EH (cell line): ENCODE measurements at places on chromosomes 4 and X.

- peak; percentile 43 for DNase-seq
These were observed 47.5 kb downstream of the MAGEA1 start for GRCh38 chrX:153226344-153227185.

GRCh38 chrX:50100188-50100587 is 100.6 kb downstream of the AKAP4 start:
- DNase-seq = peak; percentile 7

- DNase-seq = no peak
These were observed 178.5 kb downstream of the CBR4 start for GRCh38 chr4:168831585-168831918.

GRCh38 chr4:35684755-35685154 is 559.6 kb downstream of the ARAP2 start:
- DNase-seq = no peak

DNA sequence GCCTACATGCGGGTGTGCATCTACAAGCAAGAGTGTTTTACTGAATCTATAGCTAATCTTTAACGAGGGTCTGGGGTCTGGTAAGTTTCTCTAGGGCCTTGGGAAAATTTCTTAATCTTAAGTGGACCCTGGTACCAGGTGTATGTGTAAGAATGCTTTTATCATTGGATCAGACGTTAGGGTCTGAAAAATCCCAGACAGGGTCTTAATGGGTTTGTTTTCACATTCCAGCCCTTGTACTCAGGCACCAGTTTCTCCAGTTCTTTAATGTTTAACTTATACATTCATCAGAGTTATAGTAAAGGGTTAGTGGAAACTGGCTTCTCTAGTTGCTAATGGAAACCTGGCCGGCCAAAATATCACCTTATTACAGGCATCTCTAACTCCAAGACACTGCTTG is 11.6 kb downstream of the MAGEB16 start:
- no peak for DNase-seq

DNA sequence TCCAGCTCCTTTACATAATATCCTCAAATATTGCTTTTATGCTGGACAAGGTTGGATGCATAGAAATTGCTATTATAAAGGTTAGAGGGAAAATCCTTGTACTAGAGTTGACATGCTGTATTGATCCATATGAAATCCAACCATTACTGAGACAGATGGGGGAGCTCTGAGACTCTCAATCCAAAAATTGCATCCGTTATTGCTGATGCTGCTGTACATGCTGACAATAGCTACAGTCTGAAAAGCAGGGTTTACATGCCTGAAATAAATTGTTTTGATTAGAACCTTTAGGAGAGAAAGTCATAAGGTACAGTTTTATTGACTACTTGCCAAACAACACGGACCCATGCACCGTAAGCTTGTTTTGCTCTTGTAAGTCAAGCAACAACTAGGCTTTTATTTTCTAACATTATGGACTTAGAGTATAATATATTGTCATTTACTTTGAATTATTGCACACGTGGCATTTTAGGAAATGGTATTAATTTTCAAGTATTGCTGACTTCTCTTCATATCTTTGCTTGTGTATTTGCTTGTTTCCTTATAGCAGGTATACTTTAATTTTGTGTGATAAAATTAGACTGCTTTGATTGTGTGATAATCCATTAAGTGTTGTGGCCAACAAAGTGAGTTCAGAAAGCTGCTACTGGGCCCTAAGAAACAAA is 1365.2 kb downstream of the STIM2 start:
- peak; percentile 36 for DNase-seq

DNA sequence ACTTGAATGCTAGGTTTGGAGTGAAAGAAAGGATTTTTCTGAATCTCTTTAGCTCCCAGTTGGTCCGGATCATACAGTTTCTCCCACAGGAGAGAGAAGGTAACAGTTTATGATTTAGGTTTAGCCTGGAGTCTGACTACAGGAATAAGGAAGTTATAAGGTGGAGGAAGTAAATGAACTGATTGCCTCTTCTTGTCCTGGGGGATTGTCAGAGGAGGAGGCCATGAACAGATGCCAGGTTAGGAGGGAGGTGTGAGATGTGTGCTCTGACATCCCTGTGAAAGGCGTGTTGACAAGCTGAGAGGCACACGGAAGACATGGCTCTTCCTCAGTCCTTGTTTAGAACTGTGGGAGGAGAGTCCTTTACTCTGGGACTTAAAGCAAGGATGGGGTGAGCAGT is 64.4 kb downstream of the CHRNA9 start:
- no peak for DNase-seq

DNA sequence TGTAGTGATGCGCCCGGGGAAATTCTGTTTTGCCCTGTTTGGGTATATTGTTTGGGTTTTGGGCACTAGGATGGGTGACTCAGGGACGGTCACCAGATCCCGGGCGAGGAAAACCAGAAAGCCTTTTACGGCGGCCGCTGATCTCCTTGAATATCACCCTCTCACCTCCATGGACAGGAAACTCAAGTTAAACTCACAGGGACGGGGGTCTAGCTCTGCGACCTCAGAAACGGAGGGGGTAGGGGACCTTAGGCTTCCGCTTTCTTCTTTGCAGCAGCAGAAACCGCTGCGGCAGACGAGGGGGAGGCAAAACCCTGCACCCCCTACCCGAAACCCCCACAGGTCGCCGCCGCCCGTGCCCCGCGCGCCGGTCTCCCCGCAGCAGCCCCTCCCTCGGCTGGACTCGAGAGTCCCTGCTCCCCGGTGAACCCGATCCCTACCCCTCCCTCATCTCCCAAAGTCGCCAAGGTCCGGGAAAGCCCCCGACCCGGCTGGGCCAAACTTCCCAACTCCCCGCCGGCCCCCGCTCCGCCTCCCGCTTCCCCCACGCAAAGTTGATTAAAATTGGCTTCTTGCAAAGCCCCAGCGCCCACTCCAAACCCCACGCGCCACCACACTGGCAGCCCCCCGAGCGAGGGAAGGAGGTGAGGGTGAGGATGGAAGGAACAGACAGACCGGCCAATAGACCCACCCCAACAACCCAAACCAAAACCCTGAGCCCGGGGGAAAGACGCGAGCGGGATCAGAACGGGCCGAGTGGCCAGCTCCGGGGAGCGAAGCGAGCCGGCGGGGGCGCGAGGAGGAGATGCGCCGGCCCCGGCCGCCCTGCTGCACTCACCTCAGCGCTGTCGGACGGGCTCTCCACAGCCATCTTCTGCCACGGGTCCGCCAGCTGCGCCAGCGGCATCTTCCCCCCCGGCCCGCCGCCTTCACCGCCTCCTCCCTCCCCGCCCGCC is 705 bp downstream of the RPS6KA3 start:
- DNase-seq = peak; percentile 29

- DNase-seq = no peak
These were observed 88.0 kb upstream of the RAPGEF2 start for GRCh38 chr4:159014859-159015258.

- DNase-seq = no peak
These were observed 65.8 kb downstream of the SUPT20HL2 start for GRCh38 chrX:24248042-24248441.
